Stimulated activated CD8-positive, alpha-beta memory T cell treated with anti-CD3 and anti-CD28 coated beads, Interleukin-4, amount 100 ng/mL, for 1 hour (primary cell): ENCODE measurements at places on chromosomes 6 and 20.

- no peak for DNase-seq
Measured at GRCh38 chr6:116133453-116133852, 7.5 kb upstream of the COL10A1 start.

DNA sequence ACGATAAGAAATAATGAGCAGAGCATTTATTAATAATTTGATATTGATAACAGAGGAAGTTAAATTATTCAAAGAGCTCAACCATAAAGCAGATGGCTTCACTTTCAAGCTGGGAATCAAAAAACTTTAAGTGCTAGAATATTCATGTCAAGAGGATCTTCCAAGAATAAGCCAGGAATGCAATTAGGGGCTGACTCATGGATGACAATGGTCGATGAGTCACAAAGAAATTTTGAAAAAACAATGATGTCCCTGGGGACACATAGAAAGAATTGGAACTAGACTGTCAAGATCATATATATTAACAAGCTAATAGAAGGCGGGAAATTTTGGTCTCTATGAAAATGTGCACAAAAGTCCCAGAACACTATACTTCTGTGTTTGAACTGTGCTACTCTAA is 304.1 kb downstream of the LAMA2 start:
- no peak for DNase-seq

DNA sequence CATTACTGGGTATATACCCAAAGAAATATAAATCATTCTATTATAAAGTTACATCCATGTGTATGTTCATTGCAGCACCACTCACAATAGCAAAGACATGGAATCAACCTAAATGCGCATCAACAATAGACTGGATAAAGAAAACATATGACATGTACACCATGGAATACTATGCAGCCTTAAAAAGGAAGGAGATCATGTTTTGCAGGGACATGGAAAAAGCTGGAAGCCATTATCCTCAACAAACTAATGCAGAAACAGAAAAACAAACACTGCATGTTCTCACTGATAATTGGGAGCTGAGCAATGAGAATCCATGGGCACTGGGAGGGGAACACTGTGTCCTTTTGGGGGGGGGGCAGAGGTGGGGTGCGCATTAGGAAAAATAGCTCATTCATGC is 50.9 kb upstream of the HLA-G start:
- no peak for DNase-seq

DNA sequence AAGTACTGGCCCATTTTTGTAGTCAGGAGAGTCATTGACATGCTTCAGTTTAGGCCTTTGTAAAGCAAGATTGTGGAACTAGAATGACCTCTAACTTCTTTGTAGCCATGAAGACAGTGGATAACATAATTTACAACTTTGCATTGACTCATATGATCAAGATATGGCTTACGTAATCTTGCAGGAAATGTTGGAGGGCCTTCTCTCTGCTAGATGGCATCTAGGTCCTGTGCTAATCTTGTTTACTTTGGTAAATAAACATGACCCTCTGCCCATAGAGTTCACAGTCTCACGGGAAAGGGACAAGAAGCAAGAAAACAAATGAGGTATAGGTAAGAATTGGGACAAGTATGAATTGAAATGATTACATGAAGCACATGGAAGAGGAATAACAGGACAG is 355.2 kb upstream of the ARID1B start:
- DNase-seq, result no peak

DNA sequence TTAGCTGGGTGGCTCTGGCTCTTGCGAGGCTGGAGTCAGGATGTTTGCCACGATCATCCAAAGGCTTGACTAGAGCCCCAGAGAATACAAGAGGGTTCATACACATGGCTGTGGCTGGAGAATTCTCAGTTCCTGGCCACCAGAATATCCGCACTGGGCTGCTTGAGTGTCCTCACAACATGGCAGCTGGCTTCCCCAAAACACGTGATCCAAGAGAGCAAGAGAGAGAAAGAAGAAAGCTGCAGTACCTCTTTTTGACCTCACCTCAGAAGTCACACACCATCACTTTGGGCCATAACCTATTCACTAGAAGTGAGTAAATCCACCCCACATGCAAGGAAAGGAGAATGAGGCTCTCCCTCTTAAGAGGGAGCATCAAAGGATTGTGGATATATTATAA is 21.5 kb upstream of the BPIFB1 start:
- no peak for DNase-seq

DNA sequence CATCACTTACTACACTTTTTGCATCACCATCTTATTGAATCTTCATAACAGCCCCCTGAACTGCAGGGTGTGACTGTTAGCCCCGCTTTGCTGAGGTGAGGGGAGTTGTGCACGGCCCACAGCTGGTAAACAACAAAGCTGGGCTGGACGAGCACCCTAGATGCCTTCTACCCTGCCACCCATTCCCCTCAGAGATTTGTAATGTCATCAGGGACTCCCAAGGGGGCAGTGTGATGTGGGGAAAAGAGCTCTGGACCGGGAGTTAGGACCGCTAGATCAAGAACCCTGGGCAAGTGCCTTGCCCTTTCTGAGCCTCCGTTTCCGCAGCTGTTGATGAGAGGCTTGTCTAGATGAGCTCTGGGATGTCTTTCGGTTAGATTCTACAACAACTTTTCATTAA is 20.9 kb downstream of the PKIG start:
- no peak for DNase-seq

- no peak for DNase-seq
Measured at GRCh38 chr6:138297761-138298298, 79.5 kb upstream of the PBOV1 start.

- DNase-seq, result no peak
Measured at GRCh38 chr6:53495506-53496499, 49.1 kb downstream of the GCLC start.

DNA sequence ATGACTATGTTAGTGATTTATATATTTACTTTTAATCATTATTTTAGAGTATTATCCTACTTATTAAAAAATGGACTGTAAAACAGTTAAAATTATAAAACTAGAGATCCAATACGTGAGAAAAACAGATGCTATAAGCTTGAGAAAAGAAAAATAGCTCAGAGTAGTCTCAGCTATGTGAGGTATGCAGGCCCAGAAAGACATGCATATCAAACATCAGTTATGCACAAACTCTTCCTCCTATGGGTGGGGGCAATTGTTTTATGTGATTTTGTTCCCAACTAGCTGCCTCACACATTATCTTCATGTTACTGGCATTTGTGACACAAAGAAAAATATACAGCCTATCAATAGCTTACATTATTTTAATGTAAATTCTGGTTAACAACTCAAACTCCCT is 28.8 kb downstream of the RARS2 start:
- DNase-seq, result no peak

DNA sequence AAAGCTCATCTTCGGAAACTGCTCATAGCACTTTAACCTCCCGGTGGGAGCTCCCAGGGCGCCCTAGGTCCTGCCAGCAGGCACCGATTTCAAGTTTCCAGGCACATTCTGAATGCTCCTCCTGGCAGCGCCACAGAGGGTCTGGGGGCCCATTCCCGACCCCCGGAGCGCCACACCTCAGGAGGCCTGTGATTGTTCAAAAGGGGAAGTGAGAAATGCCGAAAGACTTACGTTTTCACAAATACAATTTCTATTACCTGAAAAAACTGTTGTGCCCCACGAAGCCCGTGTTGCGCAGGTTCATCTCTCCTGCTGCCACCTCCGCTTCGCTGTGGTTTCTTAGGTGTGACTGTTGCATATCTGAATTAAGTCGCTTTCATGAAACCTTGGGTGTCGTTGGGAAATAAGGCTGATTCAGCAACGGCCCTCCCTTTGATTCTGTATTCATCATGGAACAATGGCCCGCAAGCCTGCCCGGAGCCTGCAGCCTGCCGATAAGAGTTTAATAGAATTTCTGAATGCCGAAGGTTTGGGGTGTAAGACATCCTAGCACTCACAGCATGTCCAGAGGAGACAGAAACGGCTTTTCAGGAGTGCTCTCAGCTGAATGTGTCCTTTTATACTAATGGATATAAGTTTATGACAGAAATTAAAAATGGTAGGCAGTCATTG is 1.9 kb upstream of the MYT1 start:
- DNase-seq, result no peak

- DNase-seq, result no peak
Measured at GRCh38 chr20:47540443-47541354, 39.0 kb downstream of the NCOA3 start.

- DNase-seq, result no peak
Measured at GRCh38 chr20:58930496-58930895, 50.6 kb upstream of the NELFCD start.

GRCh38 chr6:246352-246751 is 45.9 kb upstream of the DUSP22 start:
- no peak for DNase-seq

- no peak for DNase-seq
Measured at GRCh38 chr6:125107048-125107447, 46.5 kb upstream of the TPD52L1 start.

DNA sequence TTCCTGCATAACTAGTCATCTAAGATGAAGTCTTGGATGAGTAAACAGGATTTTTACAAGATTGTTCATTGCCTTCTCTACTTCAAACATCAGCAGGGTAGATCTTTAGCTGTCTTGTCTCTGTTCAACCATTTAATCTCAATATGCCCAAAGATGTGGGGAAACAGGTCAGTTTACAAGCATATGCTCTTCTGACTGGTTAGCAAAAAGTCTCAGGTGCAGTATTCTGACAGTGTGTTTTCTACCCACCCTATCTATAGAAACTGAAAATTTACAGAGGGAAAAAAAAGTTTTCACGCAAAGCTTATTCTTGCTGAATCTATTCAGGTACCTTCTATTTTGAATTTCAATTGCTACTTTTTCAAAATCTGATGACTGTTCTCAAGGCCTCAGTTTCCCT is 29.0 kb downstream of the MAP3K5 start:
- no peak for DNase-seq

DNA sequence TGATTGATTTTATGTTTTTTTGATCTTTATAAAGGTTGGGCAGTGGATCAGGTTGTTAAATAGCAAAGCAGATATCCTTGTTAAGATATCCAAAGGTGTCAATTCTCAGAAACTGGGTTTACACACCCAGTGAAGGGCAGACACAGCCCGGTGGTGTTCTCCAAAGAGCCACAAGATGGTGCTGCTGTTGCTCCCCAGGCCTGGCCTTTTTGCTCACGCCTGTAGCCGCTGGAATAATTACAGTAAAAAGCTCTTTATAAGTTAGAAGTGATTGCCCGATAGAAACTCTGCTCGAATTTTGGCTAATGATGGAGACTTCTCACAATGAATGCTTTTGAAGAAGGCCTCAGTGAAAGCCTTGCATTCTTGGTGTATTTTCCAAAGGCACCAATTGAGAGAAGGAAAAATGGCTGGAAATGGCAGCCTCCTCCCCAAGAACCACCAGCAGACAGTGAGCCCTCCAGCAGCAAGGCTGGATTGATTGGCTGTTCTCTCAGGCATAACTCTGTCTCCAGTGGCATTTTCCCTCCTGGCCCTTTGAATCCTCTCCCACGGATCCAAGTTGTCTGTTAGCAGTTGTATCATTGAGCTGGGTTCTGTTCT is 120.5 kb upstream of the CHD6 start:
- no peak for DNase-seq

GRCh38 chr6:25218346-25218745 is 60.8 kb upstream of the CARMIL1 start:
- DNase-seq, result no peak

DNA sequence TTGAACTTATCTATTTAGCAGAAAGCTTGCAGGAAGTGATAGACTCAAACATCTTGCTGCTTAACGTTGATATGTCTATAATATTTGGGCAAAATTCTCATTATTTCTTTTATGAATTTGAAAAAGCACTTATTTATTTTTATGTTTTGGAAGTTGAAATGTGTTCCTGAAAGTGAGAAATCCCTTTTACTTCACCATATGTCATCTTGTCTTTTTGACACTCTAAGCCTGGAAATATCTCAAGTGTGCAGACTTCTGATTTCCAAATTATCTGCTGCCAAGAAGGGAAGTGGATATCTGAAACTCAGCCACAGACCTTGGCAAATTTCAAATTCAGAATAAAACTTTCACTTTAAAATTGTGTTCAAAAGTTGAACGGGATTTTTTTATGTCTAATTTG is 368.7 kb upstream of the MANEA start:
- no peak for DNase-seq

GRCh38 chr6:101462576-101462975 is 69.1 kb downstream of the GRIK2 start:
- DNase-seq, result no peak

- DNase-seq, result no peak
Measured at GRCh38 chr6:138455746-138456400, 43.4 kb downstream of the NHSL1 start.

DNA sequence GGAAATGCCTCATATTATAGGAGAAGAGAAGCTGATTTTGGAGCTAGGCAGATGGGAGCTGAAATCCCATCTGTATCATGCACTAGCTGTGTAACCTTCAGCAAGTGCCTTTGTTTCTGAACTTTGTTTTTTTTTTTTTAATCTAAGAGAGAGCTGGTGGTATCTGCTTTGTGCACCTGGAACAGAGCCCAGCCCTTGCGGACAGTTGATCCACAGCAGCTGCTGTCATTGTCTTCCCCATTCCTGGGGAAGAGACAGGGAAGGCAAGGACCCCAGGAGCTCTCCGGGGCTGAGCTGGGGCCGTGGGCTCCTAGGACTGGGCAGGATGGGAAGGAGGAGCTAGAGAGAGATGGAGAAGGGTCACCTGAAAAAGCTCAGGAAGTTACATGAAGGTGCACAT is 92.1 kb downstream of the SYNJ2 start:
- DNase-seq, result no peak

- DNase-seq, result no peak
Measured at GRCh38 chr20:1809131-1809572, 86.1 kb upstream of the SIRPA start.

DNA sequence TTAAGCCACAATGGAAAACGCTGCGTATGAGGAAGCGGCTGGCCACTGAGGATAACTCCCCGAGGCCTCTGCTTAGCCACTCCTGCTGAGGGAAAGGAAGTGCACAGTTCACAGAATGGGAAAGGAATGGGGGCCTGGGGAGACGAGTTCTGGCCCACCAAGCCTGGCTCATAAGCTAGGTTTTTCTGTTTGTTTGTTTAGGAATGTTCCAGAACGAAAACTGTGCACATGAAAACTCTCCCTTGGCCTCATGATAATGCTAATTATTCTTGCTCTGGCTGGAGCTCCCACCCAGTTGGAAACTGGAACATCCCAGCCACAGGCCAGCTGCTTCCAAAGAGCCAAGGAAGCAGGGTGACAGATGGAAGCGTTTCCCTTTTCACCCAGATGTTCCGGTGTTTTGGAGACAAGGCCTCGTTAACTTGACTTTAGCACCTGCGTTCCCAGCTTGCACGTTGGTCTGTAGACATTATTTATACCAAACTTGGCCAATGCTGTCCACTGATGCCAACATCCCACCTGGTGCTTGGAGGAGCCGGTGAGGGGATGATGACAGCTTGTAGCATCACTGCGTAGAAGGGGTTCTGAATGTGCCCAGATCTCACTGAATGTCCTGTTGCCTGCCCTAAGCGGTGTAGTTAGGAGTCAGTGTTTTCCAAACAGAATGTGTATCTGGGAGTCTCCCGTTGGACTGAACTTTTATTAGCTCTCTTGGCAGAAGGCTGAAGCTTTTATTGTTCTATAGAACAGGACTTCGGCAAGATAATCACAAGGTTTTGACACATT is 34.5 kb downstream of the APCDD1L start:
- DNase-seq, result no peak

- DNase-seq, result no peak
Measured at GRCh38 chr6:156839591-156840001, 62.4 kb downstream of the ARID1B start.

GRCh38 chr6:76072562-76072961 is at the start of gene IMPG1:
IMPG1 (minus strand) TSS chr6:76072662; CDS start chr6:76072488, 174 bp downstream.
- DNase-seq, result no peak
